Dermis lymphatic vessel endothelial cell (primary cell): ENCODE measurements at places on chromosomes 12 and 14. TPM values are rescaled to one million over a fixed set of nuclear protein-coding genes. Genes with fewer than 3 reads are reported as not detected.

Gene COL2A1
- not detected in 2 replicates for total RNA-seq

Gene TAS2R14
- 1.5 and 1.6 TPM in 2 replicates for total RNA-seq

Gene KLHL33
- total RNA-seq: 0.09 and 0.11 TPM in 2 replicates

Gene PPP1R1A
- total RNA-seq: not detected in 2 replicates

Gene PLEKHD1
- under 0.01 TPM in 2 replicates for total RNA-seq

Gene NINJ2
- 2.6 and 2.8 TPM in 2 replicates for total RNA-seq
